Psoas muscle (tissue), 8 donors: ENCODE measurements at places on chromosomes 3 and 15. TPM values are rescaled to one million over a fixed set of nuclear protein-coding genes. Genes with fewer than 3 reads are reported as not detected.

GOLGA8J gene
- not detected for total RNA-seq

CADPS gene
- 0.07 TPM for total RNA-seq

CX3CR1 gene
- total RNA-seq: 1.9 TPM

GOLGA6A gene
- total RNA-seq: 0.08 TPM

DLL4 gene
- total RNA-seq: 13.1 TPM

TLR9 gene
- total RNA-seq: 0.34 TPM

LDHAL6B gene
- total RNA-seq: not detected

CLDN16 gene
- total RNA-seq: not detected

KCNH8 gene
- total RNA-seq: 0.24 TPM

BUB1B gene
- not detected for total RNA-seq

GPR176 gene
- total RNA-seq: 1.0 TPM

REC114 gene
- total RNA-seq: not detected

TRPC1 gene
- 2.1 TPM for total RNA-seq

TMC3 gene
- not detected for total RNA-seq

KLHL40 gene
- total RNA-seq: 480 TPM

GNAT1 gene
- total RNA-seq: not detected

IL17RB gene
- total RNA-seq: 0.46 TPM

PLSCR5 gene
- not detected for total RNA-seq

INKA1 gene
- 2.2 TPM for total RNA-seq

MORC1 gene
- not detected for total RNA-seq

AMOTL2 gene
- total RNA-seq: 16.5 TPM

LRRC34 gene
- total RNA-seq: 0.59 TPM

CDV3 gene
- total RNA-seq: 368 TPM

LYZL4 gene
- total RNA-seq: not detected

PIF1 gene
- 0.27 TPM for total RNA-seq

GOLGA6L7 gene
- total RNA-seq: not detected

MED12L gene
- 0.17 TPM for total RNA-seq

CLSTN2 gene
- total RNA-seq: 2.0 TPM

C3orf22 gene
- total RNA-seq: not detected

C2CD4A gene
- total RNA-seq: 2.3 TPM

FLNB gene
- total RNA-seq: 15.5 TPM

IMPG2 gene
- 0.17 TPM for total RNA-seq
